ENCODE measurements at places on chromosomes 5 and 9. TPM values are rescaled to one million over a fixed set of nuclear protein-coding genes. Genes with fewer than 3 reads are reported as not detected.

IGIP gene
- 5.5 TPM for total RNA-seq

PRUNE2 gene
- total RNA-seq: 2.2 TPM

C5 gene
- total RNA-seq: 2.4 TPM

TPPP gene
- total RNA-seq: not detected

TSSK1B gene
- 0.13 TPM for total RNA-seq

IL5 gene
- not detected for total RNA-seq

SLIT3 gene
- total RNA-seq: 12.9 TPM

ZDHHC11 gene
- total RNA-seq: not detected

DNA sequence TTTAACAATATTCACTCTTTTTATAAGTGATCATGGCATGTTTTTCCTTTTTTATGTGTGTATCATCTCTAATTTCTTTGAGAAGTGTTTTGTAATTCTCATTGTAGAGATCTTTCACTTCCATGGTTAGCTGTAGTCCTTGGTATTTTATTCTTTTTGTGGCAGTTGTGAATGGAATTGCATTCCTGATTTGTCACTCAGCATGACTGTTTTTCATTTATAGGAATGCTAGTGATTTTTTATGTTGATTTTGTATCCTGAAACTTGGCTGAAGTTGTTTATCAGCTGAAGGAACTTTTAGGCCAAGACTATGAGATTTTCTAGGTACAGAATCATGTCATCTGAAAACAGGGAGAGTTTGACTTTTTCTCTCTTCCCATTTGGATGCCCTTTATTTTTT lies 13.1 kb upstream of the SPINK13 start:
- H3K4me3 ChIP-seq: no peak overlapping the region
- no peaks in the 10 kb centered on the region for H3K27me3 ChIP-seq
- no peak for DNase-seq

GRCh38 chr9:114676901-114677300 lies 5.1 kb downstream of the TEX48 start:
- no peak for DNase-seq
- H3K4me1 ChIP-seq: peaks cover 32% of the 10 kb centered on the region
- H3K4me3 ChIP-seq: no peak overlapping the region
- no peaks in the 10 kb centered on the region for H3K27me3 ChIP-seq
- no peaks in the 10 kb centered on the region for H3K36me3 ChIP-seq

DNA sequence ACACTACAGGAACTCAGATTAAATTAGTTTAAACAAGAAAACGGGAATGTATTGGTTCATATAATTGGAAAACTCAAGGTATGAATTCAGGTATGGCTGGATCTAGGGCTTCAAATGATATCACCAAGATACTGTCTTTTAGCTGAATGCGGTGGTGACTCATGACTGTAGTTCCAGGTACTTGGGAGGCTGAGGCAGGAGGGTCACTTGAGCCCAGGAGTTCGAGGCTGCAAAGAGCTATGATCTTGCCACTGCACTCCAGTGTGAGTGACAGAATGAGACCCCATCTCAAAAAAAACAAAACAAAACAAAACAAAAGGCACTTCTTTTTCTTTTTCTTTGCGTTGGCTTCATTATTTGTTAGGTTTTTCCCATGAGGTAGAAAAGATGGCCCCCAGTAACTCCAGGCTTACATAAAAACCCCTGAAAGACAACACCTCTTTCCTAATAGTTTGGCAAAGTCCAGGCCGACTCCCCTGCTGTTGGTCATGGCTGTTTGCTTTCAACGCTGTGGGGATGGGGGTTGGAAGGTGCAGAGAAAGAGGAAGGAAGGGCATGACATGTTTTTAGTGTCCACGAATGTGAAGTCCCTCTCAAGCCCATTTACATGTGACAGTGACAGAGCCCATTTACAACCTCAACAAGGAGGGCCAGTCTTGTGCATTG lies 39.8 kb upstream of the CRB2 start:
- no peaks in the 10 kb centered on the region for H3K27me3 ChIP-seq
- H3K27ac ChIP-seq: no peak overlapping the region
- no peaks in the 10 kb centered on the region for H3K36me3 ChIP-seq
- no peaks in the 10 kb centered on the region for H3K4me1 ChIP-seq
- DNase-seq: no peak

DNA sequence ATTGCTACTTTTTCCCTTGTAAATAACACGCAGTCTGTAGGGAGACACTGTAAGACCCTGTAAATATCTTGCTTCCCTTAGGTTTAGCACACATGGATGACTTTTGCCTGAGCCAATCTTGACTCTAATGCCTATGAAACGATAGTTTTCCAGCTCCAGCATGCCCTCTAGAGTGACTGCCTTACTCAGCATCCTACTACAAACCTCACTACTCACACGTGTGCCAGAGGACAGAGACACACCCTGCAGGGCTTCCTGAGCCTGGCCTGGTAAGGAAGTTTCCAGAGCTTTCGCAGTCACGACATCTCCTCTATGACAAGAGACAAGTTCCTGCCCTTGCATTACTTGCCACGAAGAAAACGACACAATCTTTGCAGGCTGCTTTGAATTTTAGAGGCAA lies 138.1 kb downstream of the ATPSCKMT start:
- H3K27me3 ChIP-seq: no peaks in the 10 kb centered on the region
- no peaks in the 10 kb centered on the region for H3K4me1 ChIP-seq
- DNase-seq: peak; percentile 37
- H3K4me3 ChIP-seq: no peak overlapping the region
- H3K27ac ChIP-seq: no peak overlapping the region

- no peak for DNase-seq
- H3K4me3 ChIP-seq: no peak overlapping the region
These were observed 74.7 kb downstream of the THBS4 start for GRCh38 chr5:80109646-80110478.

- no peaks in the 10 kb centered on the region for H3K36me3 ChIP-seq
- H3K4me3 ChIP-seq: peak overlapping the region; percentile 70
- no peak for DNase-seq
- H3K27ac ChIP-seq: peak overlapping the region; percentile 65
- no peaks in the 10 kb centered on the region for H3K27me3 ChIP-seq
These were observed 1.2 kb downstream of the FSD1L start for GRCh38 chr9:105449081-105449480.

DNA sequence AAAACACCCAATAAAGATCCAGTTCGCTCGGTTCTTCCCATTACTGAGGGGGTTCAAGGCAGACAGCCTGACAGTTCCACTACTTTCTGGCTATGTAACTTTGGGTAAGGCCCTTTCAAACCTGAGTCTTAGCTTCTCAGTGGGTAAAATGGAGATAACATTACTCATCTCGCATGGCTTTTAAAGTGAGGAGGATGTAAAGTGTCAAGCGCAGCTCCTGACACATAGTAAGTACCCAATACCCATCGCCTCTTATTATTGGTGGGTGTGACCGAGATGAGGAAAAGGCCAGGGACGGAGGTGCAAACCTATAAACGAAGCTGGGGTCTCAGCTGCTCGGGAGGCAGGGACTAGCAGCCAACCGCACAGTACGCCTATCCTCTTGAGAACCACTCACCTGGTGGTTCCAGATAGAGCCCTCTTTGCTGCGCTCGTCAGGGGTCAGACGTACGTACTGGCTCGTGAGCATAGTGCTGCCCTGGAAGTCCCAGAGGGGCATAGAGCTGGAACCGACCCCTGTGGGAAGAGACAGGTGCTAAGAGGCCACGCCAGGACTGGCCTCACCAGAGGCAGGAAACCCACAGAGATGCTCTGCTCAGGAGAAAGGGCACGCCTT lies 584 bp downstream of the LMAN2 start:
- H3K36me3 ChIP-seq: peaks cover 35% of the 10 kb centered on the region
- H3K27ac ChIP-seq: peak overlapping the region; percentile 88
- H3K4me1 ChIP-seq: peaks cover 13% of the 10 kb centered on the region
- H3K4me3 ChIP-seq: peak overlapping the region; percentile 68

DNA sequence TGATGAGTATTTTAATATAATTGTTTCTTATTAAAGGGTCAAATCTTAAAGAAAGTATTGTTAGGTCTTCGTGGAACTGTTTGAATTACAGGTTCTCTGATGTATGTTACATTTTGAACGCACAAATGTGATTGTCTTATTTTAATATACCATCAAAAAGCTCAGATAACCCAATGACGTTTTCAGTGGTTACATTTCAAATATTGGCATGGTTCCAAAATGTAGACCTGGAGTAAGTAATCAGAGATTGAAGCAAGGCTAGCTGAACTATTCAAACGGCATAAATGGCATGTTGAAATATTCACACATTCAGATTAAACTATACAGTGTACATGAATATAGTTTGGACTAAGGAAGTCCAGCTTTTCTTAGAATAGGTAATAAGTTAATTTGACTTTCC lies 281.7 kb upstream of the EFNA5 start:
- no peaks in the 10 kb centered on the region for H3K4me1 ChIP-seq
- H3K4me3 ChIP-seq: no peak overlapping the region
- 0 out of 2 replicates have a peak, but pooled peaks cover 4% of the 10 kb centered on the region for H3K36me3 ChIP-seq

GRCh38 chr9:114694719-114695269 lies 12.8 kb upstream of the TEX48 start:
- H3K27me3 ChIP-seq: no peaks in the 10 kb centered on the region
- no peak overlapping the region for H3K27ac ChIP-seq
- peaks cover 34% of the 10 kb centered on the region for H3K4me1 ChIP-seq
- no peak for DNase-seq
- H3K36me3 ChIP-seq: no peaks in the 10 kb centered on the region

- H3K36me3 ChIP-seq: no peaks in the 10 kb centered on the region
- H3K4me3 ChIP-seq: no peak overlapping the region
- peaks cover 18% of the 10 kb centered on the region for H3K4me1 ChIP-seq
- no peaks in the 10 kb centered on the region for H3K27me3 ChIP-seq
These were observed 68.5 kb downstream of the KIAA1958 start for GRCh38 chr9:112555101-112555643.

DNA sequence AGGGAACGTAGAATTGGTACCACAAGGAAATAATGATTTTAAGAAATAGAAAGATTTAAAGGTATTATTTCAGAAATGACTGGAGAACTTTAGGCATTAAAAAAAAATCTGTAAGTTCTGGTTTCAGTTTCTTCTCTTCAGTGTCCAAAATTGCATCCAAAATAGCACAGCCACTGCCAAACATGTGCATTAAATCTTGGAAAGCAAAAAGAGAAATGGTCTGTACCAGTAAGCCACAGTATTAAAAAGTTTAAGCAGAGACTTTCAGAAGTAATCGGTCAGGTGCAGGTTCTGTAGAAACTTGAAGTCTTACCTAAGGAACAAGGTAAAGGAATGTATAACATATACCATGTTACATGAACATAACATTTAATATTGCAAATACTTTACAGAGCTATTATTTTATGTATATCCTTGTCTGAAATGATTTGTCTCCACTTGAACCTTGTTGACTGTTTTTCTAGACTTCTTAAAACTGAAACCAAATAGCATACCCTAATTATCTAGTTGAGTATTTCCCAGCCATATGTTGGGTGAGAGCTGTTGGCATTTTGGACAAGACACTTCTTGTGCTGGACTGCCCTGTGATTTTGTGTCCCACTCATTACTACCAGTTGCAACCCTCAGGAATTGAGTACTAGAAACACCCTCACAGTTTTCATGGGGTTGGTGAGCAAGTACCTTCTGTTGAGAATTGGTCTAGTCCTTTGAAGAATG lies 32.1 kb downstream of the NIPBL start:
- no peaks in the 10 kb centered on the region for H3K36me3 ChIP-seq
- H3K27me3 ChIP-seq: no peaks in the 10 kb centered on the region
- no peak overlapping the region for H3K4me3 ChIP-seq

- H3K27ac ChIP-seq: no peak overlapping the region
- no peaks in the 10 kb centered on the region for H3K36me3 ChIP-seq
These were observed 35.5 kb downstream of the PLPP7 start for GRCh38 chr9:131324736-131325679.

GRCh38 chr5:91670122-91670521 lies 287.0 kb upstream of the ARRDC3 start:
- H3K4me1 ChIP-seq: no peaks in the 10 kb centered on the region
- no peaks in the 10 kb centered on the region for H3K27me3 ChIP-seq
- no peak overlapping the region for H3K4me3 ChIP-seq

GRCh38 chr9:125914411-125914810 lies 167.2 kb downstream of the PBX3 start:
- no peaks in the 10 kb centered on the region for H3K4me1 ChIP-seq
- H3K27me3 ChIP-seq: no peaks in the 10 kb centered on the region
- no peak overlapping the region for H3K4me3 ChIP-seq
- no peak for DNase-seq
- no peak overlapping the region for H3K27ac ChIP-seq
- no peaks in the 10 kb centered on the region for H3K36me3 ChIP-seq

GRCh38 chr9:104743376-104743985 lies 4.0 kb upstream of the NIPSNAP3A start:
- H3K27me3 ChIP-seq: no peaks in the 10 kb centered on the region
- H3K4me1 ChIP-seq: peaks cover 13% of the 10 kb centered on the region
- H3K27ac ChIP-seq: no peak overlapping the region
- DNase-seq: peak; percentile 27
- no peak overlapping the region for H3K4me3 ChIP-seq
- peaks cover 7% of the 10 kb centered on the region for H3K36me3 ChIP-seq

- no peak overlapping the region for H3K27ac ChIP-seq
- H3K4me3 ChIP-seq: no peak overlapping the region
- no peaks in the 10 kb centered on the region for H3K27me3 ChIP-seq
These were observed 1098.6 kb downstream of the TAF11L14 start for GRCh38 chr5:18732556-18733479.

DNA sequence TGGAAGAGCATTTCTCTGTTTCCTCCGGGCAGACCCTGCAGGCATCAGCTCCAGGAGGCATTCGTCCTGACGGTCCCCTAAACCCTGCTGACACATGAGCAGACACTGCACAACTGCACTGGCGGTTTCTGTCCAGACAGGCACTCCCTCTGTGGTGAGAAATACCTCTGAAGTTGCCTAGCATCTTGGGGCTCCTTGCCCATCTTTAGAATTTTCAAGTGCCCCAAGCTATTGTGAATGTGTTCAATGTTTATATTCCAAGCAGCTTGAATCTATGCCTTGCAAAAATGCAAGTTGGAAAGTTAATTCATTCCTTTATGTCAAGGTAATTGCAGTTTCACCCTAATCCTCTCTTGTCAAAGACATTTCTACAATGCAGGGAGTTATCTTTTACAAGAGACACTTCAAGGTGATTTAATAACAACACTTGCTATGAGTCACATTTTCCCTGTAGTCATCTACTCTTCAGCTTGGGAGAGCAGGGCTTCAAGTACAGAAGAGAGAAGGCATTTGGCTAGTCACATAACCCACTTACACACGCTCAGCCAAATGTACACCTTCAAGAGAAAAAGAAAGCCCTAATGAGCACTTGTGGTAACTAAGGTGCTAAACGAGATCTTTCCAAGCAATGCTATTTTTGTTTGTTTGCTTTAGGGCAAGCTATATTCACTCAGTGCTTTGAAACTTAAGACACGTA lies 302.5 kb downstream of the MLLT3 start:
- H3K27me3 ChIP-seq: no peaks in the 10 kb centered on the region
- H3K4me3 ChIP-seq: no peak overlapping the region
- H3K36me3 ChIP-seq: no peaks in the 10 kb centered on the region
- peak; percentile 76 for DNase-seq

GRCh38 chr9:35727676-35728040 lies 4.3 kb downstream of the TLN1 start:
- H3K36me3 ChIP-seq: peaks cover 56% of the 10 kb centered on the region
- DNase-seq: no peak
- H3K27ac ChIP-seq: peak overlapping the region; percentile 98
- H3K4me3 ChIP-seq: peak overlapping the region; percentile 15

DNA sequence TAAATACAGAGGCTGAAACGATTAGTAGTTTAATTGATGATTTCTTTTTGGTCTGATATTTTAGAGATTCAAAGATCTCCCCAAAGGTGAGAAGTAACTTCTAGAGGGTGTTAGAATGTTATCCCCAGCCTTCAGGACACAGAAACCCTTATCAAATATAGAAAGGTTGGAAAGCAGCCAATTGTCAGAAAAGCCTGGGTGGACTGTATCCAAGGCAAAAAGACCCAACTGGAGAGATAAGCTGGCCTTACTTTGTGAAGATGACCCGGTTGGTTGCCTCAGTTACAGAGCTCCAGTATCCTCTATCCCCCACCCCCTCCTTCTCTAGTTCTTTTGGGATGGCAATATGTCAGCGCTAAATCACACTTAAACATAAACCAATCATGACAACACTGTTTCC lies 75.7 kb downstream of the GCNT4 start:
- DNase-seq: no peak
- H3K4me3 ChIP-seq: no peak overlapping the region
- H3K27me3 ChIP-seq: no peaks in the 10 kb centered on the region
- H3K27ac ChIP-seq: no peak overlapping the region
- no peaks in the 10 kb centered on the region for H3K4me1 ChIP-seq

Measured in SJSA1 (cell line).